GM19239 (cell line): ENCODE measurements at places on chromosomes 12 and 14.

DNA sequence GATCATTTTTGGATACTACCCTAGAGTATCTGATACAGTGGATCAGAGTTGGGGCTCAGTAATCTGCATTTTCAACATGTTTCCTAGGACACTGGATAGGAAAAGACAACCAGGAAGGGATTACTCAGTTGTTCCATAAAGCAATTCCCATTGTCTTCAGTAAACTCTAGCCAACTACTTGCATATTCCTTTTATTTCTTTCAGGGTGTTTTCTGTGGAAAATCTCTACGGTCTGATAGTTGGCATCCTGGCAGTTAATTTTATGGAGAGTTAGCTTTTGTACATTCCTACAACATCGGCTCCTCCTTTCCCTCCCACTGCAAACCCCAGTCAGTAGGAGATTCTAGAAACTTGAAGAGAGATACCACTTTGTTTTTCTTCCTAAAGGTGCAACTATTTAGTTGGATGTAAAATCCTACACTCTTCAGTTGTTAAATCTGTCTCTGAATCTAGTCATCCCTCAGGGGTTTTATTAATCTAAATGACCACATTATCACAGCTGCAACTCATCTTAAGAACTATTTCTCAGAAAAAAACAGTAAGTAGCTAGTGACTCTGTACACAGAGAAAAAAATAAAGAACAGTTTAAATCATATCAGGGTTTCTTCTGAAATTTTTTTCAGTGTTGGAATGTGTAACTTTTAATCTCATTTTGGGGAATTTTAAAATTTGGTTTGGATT lies 103.9 kb downstream of the PDE3A start:
- DNase-seq = no peak

DNA sequence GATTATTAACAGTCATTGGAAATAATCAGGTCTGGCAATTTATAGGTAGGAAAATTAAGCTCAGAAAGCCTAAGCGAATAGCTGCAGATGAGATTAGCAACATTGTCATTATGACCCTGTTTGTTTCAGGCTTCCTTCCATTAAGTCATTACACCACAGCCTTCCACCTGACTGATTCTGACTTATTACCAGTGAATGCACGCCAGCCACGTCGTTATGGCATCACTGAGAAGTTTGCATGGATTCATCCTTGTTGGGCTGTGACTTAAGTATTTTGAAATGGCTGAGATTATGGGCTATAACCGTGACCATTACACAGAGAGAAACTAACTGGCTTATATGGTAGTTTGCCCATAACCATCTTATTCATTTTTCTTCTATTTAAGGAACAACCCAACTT lies 18.6 kb downstream of the RASSF8 start:
- DNase-seq = no peak

DNA sequence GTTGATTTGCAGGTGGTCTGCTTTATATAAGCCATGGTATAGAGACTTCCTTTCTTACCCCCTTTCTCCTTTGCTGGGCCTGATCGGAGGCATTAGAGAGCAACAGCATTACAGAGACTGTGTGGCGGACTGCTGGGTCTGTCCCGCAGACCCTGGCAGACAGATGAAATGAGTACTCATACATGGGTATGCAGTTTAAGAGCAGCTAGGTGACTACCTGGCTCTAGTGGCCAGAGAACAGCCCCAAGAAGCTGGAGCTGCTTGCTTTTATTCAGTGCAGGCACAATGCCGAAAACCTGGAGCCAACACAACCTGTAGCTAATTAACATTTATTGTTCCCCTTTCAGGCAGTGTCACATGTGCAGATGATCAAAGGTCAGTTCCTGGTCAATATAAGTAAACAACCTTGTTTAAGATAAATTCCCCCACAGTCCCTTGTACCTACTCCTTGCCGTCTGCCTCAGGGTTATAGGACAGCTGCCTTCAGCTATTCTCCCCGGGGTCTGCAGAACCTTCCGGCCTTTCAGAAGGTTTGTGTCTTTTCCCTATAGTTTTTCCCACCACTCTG lies 160.0 kb downstream of the TRHDE start:
- DNase-seq = no peak

GRCh38 chr12:46253544-46254162 lies 15.2 kb downstream of the SLC38A1 start:
- DNase-seq = no peak

DNA sequence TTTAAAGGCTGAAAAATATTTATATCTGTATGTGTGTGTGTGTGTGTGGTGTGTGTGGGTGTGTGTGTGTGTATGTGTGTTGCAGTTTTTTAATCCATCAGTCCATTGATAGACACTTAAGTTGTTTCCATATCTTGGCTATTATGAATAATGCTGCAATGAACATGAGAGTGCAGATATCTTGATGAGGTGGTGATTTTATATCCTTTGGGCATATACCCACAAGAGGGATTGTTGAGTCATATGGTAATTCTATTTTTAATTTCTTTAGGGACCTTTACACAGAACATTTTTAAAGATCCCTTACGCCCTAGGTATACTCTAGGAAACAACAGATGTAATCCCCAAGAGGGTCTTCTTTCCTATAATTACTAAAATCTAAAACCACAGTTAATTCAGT lies 154.5 kb upstream of the CLEC14A start:
- DNase-seq = no peak

DNA sequence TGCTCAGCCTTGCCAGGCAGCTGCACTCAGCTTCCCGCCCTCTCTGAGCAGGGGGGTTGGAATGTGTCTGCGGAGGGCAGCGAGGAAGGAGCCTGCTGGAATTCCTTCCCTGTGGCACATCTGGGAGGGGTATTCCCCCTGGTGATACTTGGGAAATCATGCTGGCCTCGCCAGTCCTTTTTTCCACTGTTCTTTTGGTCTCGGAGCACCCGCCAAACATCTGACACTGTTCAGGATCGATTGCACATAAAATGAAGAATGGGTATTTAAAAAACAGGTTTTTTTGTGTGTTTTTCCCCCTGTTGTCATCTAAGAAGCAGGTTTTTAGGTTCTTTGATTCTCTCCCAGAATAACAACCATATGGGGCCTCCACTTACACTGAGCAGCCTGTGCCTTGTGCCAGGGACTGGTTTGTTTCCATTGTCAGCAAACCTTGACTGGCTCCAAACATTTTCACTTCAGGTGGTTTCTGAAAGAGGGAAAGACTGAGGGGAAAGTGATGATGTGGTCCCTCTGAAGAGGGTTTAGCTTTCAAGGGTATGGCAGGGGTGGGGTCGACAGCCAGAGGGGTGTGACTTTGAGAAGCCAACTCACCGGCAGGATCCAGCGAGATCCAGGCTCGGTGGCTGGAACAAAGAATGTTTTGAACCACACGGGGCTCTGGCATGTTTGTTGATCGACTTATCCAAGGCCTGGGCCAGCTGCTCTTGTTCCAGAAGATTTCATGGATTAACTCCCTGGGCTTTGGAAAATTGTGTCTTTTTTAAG lies 215.1 kb downstream of the CACNA1C start:
- no peak for DNase-seq

- no peak for DNase-seq
Observed at GRCh38 chr12:90013409-90013808, 304.8 kb upstream of the ATP2B1 start.

- DNase-seq = no peak
Observed at GRCh38 chr12:32454075-32454474, 54.7 kb downstream of the FGD4 start.
